ENCODE measurements at places on chromosomes 5 and 9. TPM values are rescaled to one million over a fixed set of nuclear protein-coding genes. Genes with fewer than 3 reads are reported as not detected.

Gene SMIM33
- total RNA-seq, result not detected

Gene SLC6A19
- not detected for total RNA-seq

GRCh38 chr9:10172476-10172875, 440.3 kb downstream of the PTPRD start:
- DNase-seq, result no peak

- DNase-seq, result no peak
Measured at GRCh38 chr9:69822116-69822750, 1.6 kb downstream of the CFAP95 start.

Gene INSL4
- total RNA-seq, result not detected

- DNase-seq, result no peak
Measured at GRCh38 chr5:68382640-68383039, 167.1 kb downstream of the PIK3R1 start.

Data from endothelial cell (in vitro differentiated cells).